Body of pancreas (tissue), 4 donors: ENCODE measurements at places on chromosomes 2 and 18. TPM values are rescaled to one million over a fixed set of nuclear protein-coding genes. Genes with fewer than 3 reads are reported as not detected.

GRCh38 chr2:85457877-85458316 lies 39.4 kb downstream of the SH2D6 start:
- no peak for DNase-seq

The CFAP53 gene
- 0.78 TPM for total RNA-seq

DNA sequence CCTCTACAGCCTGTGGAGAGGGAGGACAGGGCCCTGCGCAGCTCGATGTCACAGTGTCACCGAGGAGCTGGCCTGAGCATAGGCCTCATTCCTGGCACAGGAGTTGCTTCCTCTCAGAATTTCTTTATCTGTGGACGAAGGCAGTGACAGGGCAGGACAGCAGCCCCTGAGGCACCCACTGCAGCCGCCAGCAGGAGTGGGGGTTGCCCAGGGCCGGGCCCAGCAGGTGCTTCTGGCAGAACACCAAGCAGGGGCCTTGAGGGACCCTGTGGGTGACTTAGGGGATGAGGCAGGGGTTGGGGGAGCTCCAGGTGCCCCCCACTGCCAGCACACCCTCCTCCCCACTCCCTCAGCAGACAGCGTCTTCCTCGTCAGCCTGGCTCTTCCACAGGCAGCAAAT lies 290.0 kb downstream of the PHLPP1 start:
- DNase-seq = no peak

- DNase-seq = no peak
Measured at GRCh38 chr2:172408143-172408766, 19.1 kb upstream of the ITGA6 start.

DNA sequence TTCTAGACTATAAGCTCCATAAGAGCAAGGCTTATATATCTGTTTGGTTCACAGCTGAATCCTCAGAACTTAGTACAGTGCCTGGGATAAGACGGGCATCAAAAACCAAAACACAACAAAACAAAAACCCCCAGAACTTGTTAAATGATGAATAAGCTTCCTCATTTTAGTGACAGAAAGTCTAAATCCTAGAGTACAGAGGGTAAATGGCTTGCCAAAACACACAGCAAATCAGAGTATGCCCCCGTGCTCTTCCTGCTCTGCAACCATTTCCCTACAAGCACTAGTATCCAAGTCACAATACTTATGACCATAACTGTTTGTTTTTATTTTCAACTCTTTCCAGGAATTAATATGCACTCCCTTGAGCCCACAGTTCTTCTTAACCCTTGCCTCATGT lies 10.1 kb downstream of the ZNF521 start:
- DNase-seq = no peak

DNA sequence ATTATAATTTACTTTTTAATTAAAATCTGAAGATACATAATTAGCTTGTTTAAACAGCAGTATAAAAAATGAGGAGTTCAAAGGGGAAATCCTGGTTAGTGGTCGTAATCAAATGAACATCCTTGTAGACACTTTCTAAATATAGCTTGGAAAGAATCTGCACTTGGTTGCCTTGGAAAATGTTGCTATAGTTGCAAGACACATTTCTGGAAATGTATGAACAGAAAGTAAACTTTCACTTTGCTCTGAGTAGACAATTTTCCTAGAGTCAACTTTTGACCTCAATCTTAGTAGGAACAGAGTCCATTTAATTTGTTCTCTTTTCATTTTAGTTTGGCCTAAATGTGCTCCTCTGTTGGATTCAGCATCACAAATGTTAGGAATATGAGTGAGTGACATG lies 38.3 kb downstream of the GCA start:
- no peak for DNase-seq

- DNase-seq = no peak
Measured at GRCh38 chr2:95024960-95025405, 525 bp upstream of the MAL start.

- no peak for DNase-seq
Measured at GRCh38 chr2:222256250-222256649, 42.5 kb downstream of the PAX3 start.
